ENCODE measurements at places on chromosomes 2 and 18.

DNA sequence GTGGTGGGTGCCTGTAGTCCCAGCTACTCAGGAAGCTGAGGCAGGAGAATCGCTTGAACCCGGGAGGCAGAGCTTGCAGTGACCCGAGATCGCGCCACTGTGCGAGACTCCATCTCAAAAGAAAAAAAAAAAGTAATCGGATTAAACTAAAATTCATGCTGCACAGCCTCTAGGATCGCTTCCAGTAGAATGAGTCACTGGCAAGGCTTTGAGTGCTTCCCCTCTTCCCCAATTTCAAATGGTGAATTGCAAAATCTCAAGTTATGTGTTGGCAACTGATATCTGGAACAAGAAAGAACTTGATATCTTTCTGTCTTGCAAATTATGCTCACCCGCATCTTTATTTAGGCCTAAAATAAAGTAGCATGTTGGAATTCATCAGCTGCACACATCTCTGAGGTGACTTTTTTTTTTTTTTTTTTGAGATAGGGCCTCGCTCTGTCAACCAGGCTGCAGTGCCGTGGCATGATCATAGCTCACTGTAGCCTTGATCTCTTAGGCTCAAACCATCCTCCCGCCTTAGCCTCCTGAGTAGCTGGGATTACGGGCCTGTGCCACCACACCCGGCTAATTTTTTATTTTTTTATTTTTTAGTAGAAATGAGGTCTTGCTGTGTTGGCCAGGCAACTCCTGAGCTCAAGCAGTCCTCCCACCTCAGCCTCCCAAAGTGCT is 12.7 kb downstream of the TTC39C start:
- DNase-seq: no peak

- no peak for DNase-seq
Observed at GRCh38 chr2:216607277-216607560, 26.0 kb upstream of the IGFBP2 start.

DNA sequence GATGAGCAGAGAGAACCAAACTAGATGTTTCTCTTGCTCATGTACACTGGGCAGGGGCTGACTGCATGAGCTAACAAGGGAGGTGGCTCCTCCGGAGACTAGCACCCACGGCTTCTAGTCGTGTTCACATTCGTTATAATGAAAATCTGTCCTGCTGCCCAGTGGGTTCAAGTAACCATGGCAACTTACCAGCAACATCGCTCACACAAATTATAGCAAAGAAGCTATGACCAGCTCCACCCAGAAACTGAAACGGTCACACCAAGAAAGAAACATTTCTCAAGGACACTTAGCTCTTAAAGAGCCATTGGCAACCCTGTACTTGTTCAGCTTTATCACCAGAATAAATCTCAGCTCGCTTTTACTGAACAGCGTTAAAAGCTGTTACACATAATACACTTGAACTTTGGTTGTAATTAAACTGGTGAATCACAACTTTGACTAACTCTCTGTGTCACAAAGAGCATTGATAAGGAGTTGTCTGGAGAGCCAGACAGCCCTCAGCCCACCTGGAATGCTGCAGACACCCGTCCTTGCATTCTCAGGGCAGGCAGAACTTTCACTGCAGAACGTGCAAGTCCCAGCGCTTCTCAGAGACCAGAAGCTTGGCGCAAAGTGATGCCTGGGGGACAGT is 141.2 kb downstream of the PID1 start:
- no peak for DNase-seq

GRCh38 chr2:933734-934295 is 16.8 kb upstream of the SNTG2 start:
- DNase-seq: no peak

DNA sequence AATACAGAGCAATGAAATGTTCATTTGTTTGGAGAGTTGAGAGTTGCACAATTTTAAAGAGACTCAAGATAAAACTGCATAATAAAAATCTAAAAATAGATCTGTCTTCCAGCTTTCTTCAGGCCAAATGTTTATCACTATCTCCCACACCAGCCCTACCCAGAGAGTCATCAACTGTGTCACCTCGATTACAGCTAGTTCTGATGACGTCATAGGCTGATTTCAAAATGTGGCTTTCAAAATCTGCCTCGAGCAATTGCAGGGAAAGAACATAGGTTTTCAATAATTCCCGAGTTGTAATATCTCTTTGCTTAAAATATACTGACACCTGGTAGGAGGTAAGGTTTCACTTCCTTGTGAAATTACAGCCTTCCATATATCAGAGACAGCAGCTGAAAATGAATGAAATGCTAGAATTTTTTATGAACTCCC is 677.6 kb upstream of the ID2 start:
- DNase-seq: no peak

GRCh38 chr2:23447405-23447804 is 62.4 kb downstream of the KLHL29 start:
- no peak for DNase-seq

DNA sequence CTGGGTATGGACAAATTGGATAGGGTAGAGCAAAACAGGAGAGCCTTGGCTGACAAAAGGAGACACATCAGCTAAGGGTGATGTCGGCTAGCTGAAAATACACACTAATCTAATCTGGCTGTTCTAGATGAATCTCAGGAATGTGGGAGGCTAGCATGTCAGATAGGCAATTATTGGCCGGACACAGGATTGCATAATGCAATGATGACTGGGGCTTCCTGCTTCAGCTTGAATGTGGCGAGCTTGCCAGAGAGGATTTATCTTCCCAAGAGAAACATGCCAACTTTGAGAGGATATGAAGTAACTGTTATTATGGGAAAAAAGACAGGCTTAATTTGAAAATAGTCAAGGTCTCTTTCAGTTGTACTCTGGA is 102.4 kb downstream of the TRIB2 start:
- DNase-seq: no peak

GRCh38 chr2:66387016-66387753 is 47.7 kb upstream of the MEIS1 start:
- DNase-seq: no peak

DNA sequence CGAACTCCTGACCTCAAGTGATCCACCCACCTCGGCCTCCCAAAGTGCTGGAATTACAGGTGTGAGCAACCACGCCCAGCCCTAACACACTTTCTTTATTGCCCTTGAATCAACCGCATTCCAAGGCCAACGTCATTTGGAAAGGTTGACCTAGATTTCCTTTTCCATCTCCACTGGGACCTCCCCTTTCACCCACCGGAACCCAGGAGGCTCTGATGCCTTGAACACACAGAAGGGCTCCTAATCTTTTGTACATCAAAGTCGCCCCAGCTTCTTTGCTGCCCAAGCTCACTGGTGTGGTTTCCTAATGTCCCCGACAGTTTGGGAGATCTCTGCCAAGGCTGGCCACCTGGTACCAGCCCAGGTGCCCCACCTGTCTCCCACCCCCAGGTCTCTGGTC is 46.2 kb upstream of the CAB39 start:
- no peak for DNase-seq

DNA sequence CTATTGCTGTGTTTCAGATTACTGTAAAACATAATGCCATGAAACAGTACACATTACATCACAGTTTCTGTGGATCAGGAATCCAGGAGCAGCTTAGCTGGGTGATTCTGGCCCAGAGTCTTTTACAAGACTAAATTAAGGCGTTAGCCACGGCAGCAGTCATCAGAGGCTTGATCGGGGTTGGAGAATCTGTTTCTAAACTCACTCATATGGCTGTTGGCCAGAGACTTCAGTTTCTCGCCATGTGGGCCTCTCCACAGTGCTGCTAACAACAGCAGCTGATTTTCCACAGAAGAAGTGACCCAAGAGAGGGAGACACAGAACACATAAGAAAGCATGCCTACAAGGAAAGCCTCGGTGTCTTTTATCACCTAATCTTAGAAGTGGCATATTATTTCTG is 89.2 kb upstream of the MYO3B start:
- no peak for DNase-seq

DNA sequence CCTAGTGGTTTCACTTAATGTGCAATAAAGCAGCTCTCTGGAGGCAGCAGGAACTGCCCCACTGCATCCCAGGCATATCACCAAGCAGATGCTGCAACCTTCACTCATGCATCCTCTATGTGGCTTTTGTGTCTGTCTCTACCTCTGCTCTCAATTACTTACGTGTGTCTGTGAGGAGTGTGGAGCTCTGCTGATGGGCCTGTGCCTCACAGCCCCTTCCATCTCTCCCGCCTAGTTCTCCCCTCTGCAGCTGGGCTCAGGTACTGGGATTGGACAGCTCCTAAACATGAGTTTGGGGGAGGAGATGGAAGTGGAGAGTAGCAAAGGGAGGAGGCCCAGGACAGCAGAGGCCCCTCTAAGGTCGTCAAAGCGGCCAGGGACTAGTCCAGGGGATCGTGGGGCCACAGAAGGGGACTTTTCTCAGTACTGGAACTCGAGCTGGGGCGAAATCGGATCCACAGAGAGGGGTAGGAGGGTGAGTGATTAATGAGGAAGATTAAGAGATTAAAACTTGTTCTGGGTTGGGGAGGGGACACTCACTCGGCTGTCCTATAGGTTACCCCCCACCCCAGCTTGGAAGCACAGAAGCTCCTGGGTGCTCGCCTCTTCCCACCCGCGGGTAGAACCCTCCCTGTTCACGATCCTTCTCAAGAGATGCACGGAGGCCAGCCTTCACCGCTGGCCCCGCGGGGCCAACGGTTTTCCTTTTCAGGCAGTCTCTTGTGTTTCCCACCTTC is 2.1 kb upstream of the LBX2 start:
- DNase-seq: no peak

GRCh38 chr2:237919593-237919992 is 47.2 kb upstream of the UBE2F start:
- DNase-seq: no peak

DNA sequence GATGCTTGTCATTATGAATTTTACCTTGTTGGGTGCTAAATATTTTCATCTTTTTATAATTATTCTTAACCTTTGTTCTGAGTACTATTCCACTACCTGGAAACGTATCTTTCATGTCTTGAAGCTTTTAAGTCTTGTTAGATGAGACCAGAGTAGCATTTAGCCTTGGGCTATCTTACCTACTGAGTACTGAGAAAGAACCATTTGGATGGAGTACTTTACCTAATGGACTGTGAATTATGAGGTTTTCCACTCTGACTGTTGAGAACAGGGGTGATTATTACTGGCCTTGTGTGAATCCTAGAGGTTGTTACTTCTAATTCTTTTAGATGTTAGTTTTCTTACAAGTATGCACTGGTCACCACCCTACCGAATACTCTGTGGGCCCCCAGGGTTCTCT is 63.5 kb downstream of the CCDC102B start:
- no peak for DNase-seq

GRCh38 chr18:61731178-61731577 is 161.6 kb downstream of the RNF152 start:
- no peak for DNase-seq

DNA sequence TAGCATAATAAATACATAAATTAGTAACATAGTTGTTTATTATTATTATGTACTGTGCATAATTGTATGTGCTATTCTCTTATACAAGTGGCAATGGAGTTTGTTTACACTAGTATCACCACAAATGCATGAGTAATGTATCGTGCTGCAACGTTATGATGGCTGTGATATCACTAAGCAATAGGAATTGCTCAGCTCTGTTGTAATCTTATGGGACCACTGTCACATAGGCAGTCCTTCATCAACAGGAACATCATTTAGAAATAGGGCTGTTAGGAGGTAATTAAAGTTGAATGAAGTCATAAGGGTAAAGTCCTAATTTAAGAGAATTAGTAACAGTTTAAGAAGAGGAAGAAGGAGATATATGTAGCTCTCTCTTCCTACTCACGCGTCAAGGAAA is 33.8 kb downstream of the TEX51 start:
- DNase-seq: no peak

DNA sequence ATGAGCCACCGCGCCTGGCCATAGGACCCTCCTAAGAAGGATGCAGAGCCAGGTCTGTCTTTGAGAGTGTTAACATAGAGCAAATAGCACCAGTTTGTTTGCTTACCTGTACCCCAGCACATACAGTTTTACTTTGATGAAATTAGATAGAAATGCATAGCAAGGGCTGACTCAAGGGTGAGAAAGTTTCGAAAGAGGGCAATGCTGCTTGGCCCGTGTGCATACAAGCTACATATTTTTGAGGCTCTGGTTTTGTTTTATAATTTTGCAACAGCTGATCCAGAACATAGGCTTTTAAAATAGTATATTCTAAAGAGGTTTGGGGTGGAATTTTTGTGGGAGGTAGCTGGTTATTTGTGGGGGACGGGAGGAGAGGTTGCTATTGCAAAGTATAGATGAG is 151.7 kb downstream of the MCFD2 start:
- no peak for DNase-seq

GRCh38 chr2:109209941-109210340 is 80.9 kb downstream of the SH3RF3 start:
- DNase-seq: no peak

DNA sequence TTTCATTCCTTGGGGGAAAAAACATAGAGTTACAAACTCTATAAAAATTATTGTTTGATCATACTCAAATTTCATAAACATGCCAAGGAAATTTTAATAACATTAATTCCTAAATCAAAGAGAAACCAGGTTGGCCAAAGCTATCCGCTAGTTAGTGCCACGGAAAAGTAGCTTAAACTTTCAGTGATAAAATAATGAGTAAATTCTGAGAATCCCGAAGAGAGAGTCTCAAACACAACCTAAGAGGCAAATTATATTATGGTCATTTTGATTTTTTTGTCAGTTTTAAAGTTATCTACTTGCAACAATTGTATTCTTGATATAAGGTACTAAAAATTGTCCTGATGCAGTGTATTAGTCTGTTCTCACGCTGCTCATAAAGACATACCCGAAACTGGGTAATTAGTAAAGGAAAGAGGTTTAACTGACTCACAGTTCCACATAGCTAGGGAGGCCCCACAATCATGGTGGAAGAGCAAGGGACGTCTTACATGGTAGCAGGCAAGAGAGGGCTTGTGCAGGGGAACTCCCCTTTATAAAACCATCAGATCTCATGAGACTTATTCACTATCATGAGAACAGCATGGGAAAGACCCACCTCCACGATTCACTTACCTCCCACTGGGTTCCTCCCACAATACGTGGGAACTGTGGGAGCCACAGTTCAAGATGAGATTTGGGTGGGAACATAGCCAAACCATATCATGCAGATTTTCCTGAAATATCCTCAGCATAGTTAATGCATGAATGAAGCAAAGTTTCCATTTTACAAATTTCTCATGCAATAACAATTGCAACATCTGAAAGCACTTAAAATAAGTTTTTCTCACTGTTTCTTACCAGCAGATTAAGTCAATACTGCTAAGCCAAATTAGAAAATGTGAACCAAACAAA is 205.9 kb upstream of the STK17B start:
- DNase-seq: no peak

Data from stimulated activated CD8-positive, alpha-beta memory T cell treated with anti-CD3 and anti-CD28 coated beads, Interleukin-15, amount 100 ng/mL, for 4 hours (primary cell).